Frontal cortex (tissue), 4 donors: ENCODE measurements at places on chromosomes 5 and 9.

DNA sequence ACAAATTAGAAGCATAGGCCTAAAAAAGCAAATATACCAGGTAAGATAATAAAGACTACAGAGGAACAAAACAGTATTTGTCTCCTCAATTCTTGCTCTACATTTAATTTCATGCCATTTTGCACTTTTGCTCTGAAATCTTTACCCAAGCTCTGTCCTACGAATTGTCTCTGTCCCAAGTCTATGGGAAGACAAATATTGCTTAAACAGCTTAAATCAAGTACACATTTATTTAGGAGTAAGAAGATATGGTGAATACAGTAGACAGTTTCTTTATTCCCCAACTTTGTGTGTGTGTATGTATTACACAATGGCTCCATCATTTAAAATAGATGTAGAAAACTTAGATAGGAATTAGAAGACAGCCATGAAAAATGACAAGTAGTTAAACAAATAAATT lies 163.5 kb upstream of the POU5F2 start:
- no peak for DNase-seq

DNA sequence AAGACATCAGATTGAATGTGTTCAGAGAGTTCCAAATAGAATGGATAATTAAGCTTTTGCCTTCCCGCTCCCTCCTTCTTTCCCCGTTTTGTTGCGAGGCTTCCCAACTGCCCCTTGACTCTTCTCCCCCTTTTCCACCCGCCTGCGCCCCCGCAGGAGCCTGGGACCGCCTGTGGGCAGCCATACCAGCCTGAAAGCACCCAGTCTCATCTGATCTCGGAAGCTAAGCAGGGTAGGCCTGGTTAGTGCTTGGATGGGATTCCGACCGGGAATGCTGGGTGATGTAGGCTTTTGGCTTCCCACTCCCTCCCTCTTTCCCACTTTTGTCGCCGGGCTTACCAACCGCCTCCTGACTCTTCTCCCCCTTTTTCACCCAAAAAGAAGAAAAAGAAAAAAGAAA lies 6.8 kb upstream of the HSD17B4 start:
- DNase-seq, result no peak

DNA sequence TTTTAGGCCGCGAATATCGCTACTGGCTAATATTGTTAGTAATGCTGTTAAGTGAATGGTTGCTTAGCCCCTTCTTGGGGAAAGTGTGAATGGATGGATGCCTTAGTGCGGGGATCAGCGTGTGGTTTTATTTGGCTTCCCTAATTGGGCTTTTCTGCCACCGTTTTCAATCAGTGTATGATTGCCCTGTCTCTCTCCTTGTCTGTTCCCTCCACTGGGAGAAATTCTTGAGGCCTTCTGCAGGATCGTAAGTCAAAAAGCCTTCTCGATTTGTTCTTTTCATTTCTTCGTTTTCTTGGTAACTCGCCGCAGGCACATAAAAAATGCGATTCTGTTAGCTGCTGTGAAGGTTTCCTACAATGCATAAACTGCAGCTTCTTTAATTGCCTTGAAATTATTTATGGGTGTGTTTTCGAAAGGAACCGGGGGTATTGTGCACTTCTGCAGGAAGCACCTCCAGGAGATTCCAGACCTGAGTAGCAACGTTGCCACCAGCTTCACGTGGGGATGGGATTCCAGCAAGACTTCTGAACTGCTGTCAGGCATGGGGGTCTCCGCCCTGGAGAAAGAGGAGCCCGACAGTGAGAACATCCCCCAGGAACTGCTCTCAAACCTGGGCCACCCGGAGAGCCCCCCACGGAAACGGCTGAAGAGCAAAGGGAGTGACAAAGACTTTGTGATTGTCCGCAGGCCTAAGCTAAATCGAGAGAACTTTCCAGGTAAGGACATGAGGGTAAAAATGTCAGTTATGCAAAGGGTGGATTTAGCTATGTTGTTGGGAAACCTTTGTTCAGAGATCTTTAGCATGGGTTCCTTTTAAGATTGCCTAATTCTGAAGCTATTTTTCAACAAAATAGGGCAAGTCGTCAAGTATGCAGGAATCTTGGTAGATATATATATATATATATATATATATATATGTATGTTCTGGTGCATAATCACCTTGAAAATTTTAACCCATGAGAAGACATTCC lies 700 bp downstream of the SKP2 start:
- DNase-seq, result no peak

DNA sequence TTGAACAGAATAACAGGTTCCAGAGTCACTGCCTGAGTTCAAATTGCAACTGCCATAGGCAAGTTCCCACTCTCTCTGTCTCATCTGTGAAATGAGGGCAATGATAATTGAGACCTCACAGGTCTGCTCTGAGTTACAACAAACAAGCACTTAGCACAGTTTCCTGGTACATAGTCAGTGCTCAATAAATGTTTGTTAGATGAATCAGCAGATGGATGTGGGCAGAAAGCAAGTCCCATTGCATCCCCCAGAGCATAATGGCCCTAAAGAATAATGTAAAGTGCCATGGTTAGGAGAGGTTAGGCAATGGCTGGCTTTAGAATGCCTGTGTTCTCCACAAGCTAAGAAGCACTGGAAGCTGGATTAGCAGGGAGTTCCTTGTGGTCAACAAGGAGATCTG lies 136.5 kb upstream of the LARP1 start:
- DNase-seq, result no peak

DNA sequence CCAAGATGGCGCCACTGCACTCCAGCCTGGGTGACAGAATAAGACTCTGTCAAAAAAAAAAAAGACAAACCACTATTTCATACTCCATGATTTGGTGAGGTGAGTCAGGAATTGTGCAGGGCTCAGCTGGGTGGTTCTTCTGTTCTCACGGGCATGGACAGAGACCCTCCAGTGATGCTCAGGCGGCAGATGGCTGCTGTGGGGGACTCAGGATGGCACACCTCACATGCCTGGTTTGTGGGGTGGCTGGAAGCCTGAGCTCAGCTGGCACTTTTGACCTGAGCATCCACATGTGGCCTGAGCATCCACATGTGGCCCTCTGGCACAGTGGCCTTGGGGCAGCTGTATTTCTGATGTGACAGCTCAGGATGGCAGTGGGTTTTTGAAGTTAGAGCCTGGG lies 217.2 kb downstream of the IRX2 start:
- no peak for DNase-seq

DNA sequence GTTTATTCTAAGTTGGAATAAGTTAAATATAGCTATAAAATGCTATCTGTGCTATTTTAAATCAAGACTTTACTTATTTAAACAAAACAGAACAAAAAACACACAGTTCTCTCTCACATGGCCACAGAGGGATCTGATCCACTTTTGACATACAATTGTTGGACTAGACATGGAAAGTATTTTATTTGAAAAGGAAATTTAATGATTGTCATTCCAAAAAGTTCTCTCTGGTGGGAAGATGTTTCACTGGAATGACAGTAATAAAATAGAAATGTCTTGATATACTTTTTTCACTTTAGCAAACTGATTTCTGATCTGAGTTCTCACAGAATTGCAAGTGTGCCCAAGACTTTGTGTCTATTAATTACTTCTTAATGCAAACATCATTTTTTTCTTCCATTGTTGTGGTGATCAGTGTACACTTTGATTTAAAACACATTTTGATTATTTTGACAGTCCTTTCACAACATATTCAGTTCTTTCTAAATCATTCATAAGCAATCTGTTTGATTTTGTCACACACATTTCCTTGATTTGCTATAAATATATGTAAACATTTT lies 30.1 kb upstream of the MINAR2 start:
- no peak for DNase-seq

GRCh38 chr5:115758356-115758755 lies 58.1 kb downstream of the CDO1 start:
- no peak for DNase-seq
